ENCODE measurements at places on chromosomes 7 and 10.

- DNase-seq, result peak; percentile 75
Measured at GRCh38 chr7:32892521-32893206, 1.1 kb upstream of the KBTBD2 start.

- peak; percentile 19 for DNase-seq
Measured at GRCh38 chr7:25391295-25391861, 163.1 kb upstream of the NPVF start.

- no peak for DNase-seq
Measured at GRCh38 chr7:100684534-100685042, 9.5 kb downstream of the GIGYF1 start.

- DNase-seq, result no peak
Measured at GRCh38 chr10:78465431-78465830, 431.8 kb downstream of the RPS24 start.

- DNase-seq, result no peak
Measured at GRCh38 chr7:120927454-120928103, 23.0 kb upstream of the ING3 start.

DNA sequence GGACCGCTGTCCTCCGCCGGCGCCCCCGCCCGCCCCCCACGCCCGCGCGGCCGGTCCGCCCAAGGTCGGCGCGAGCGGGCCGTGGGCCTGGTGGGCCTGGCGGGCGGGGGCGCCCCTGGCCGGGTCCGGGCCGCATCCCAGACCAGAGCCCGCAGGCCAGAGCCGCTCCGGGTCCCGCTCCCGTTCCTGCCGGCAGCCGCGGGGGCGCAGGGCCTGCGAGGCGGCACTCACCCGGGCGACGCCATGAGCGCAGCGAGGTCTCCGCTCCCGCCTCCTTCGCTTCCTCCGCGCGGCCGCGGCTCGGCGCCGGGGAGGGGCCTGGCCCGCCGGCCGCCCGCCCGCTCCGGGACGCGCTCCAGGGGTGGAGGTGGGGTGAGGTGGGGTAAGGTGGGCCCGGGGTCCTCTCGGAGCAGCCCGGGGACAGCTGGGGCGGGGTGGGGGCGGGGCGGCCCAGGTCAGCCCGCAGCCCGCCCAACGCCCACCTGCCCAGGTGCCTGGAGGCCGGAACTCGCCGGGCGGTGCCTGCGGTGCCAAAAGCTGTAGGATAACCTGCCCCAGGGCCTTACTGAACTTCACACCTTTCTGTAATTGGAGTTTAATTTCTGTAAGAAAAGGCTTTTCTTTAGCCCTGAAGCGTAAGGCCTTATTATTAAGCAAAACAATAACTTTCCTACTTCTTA lies at the start of gene URGCP:
TSS of gene URGCP (minus strand) at position 266 of the 680 bp plus-strand sequence. CDS start at position 245, 21 bp downstream.
- peak; percentile 46 for DNase-seq

DNA sequence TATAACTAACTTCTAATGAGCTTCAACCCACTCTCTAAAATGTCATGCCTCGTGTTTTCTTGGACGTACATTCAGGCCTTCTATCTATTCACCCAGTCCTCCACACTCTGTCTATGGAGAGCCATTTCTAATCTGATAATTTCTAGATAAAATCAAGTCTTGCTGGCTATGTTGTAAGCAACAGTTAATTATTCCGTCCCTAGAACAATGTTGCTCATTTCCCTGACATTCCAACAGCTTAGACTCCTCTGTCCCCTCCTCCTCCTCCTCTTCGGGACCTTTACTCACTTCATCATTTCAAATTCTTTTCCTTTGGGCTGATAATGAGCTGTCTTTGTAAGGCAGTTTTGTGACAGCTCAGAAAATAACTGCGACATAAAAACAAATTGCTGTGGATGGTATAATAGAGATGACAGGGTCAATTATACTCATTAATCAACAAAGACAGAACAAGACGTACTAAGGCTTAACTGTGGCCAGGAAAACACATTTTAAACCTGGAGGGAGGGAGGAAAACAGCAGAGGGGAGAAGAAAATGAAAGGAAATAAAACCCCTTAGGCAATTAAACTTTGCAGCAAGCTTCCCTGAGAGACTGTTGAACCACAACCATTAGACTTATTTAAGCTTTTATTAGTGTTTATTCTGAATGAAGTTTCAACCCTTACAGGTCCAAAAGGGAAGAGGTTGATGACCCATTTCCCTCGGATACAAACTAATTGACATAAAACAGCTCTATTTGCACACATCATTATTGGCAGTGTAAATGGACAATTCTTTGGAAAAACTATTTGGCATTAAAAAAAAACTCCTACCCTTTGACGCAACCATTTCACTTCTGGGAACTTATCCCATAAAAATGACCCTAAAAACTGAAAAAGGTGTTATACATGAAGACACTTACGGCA lies 179.1 kb downstream of the SFMBT2 start:
- no peak for DNase-seq

GRCh38 chr10:91762878-91763277 lies 35.3 kb upstream of the TNKS2 start:
- no peak for DNase-seq

- no peak for DNase-seq
Measured at GRCh38 chr10:18500576-18500975, 150.8 kb downstream of the NSUN6 start.

DNA sequence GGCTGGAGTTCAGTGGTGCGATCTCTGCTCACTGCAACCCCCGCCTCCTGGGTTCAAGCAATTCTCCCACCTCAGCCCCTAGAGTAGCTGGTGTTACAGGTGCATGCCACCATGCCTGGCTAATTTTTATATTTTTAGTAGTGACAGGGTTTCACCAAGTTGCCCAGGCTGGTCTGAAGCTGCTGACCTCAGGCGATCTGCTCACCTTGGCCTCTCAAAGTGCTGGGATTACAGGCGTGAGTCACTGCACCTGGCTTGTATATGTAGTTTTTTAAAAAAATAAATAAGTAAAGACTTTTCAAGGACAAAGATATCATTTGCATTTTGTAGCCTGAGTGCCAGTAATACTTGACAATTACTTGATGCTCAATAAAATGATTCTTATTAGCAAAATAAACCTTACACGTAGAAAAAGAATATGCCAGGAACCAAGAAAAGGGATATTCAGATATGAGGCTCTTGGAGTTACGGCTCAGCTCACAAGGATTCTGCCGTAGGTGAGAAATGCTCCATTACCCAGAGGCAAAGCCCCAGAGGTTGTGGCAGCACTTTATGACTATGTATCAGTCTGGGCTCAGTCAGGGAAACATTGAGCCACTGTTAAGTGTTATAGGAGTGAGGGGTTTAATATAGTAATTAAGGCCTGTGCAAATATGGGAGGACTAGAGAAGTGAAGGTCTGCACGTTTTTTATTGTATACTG lies 98.5 kb downstream of the TPST1 start:
- peak; percentile 23 for DNase-seq

GRCh38 chr10:48798481-48799254 lies 114.0 kb downstream of the WDFY4 start:
- peak; percentile 56 for DNase-seq

DNA sequence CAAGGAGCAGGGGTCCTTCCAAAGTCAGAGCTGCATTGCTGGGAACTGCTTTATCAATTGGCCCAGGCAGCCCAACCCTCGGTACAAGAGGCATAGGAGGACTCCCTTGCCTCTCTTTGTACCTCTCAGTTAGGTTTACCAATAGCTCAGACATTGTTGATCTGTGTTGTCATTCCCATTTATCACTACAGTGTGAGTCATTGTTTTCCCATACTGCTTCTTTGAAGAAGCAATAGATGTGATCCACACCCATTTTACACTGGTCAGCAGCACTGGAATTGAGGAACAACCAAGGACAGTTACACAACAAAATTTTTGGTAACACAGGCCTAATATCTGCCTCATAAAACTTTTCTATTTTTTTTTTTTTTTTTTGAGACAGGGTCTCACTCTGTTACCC lies 307.2 kb downstream of the SNX13 start:
- DNase-seq, result peak; percentile 89

DNA sequence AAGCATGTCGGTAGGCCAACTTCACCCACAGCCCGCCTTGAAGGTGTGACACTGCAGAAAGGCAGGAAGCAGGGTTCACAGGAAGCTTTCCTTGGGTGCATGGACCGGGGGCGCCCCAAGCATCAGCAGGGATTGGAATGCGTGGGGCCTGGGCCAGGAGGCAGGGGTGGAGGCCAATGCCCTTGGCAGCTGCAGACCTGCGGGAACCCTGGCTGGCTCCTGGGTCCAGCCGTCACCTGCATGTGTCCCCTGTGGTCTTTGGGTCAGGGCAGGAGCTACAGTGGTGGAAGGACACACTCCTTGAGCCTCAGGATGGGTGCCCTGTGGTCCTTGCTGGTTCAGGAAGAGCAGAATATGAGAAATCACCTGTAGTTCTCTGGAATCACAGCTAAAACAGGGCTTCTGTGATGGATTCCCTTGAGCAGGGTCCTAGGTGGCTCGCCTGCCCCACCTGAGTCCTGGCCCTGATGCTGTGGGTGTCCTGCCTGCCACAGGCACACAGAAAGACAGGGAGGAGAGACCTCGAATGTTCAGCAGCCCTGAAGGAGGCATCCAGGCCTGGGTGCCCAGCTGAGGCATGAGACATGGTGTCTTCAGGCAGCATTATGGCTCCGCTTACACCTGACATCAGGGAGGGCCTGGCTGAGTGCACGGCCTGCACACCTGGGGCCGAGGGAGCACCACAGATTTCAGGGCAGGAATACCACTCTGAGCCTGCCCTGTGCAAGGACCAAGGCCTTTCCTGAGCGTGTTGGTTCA lies 15.1 kb downstream of the ANTXRL start:
- no peak for DNase-seq

GRCh38 chr10:1284076-1284475 lies 227.9 kb downstream of the WDR37 start:
- no peak for DNase-seq

- no peak for DNase-seq
Measured at GRCh38 chr10:20920061-20920460, 22.9 kb upstream of the NEBL start.

DNA sequence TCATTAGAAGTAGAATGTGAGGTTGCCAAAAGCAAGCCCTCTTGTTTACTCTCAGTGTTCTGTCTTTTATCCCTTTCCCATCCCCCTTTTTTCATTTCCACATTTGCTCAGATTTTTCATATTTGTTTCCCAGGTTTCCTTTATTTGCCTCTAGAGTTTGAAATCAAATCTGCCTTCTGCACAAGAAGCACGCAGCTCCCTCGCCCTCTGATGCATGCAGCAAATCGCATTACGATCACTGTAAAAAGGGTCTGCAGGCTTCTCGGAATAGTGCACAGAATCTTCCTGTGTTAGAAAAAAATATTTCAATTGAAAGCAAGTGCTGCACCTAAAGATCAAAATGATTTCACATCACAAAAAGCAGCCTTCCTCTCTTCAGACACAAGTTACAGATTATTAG lies 129.0 kb downstream of the GPAM start:
- no peak for DNase-seq

DNA sequence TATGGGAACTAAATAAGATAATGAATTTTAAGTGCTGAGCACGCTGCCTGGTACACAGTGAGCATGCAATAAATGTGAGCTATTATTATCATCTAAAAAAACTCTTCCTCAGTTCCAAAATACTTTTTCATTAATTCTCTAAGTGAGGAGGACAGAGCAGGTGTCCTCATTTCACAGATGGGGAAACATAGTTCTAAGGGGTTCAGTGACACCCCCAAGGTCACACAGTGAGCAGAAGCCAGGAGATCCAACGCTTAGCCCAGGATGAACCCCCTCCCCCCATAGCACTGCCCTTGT lies 6.8 kb upstream of the RRP12 start:
- DNase-seq, result no peak

DNA sequence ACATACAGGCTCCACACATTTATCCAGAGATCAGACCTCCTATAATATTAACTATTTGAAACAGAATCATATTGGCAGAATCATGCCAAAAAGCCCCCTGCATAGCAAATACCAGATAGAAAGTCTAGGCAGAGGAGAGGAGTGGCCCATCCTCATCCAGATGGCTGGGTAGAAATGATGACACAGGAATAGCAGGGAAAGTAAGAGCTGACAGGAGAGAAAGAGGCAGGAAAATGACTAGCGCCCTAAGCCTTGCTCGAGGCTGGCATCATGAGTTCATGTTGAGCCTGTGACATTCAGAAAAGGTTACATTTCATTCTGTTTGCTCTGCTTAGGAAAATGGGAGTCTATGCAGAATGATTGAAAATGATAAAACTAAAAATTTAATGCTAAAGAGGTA lies 27.6 kb downstream of the WIPF3 start:
- DNase-seq, result no peak

- DNase-seq, result no peak
Measured at GRCh38 chr10:48282829-48283228, 8.3 kb upstream of the FRMPD2 start.

GRCh38 chr7:30183749-30184369 lies 49.1 kb downstream of the MTURN start:
- DNase-seq, result no peak

- DNase-seq, result no peak
Measured at GRCh38 chr10:28343987-28344895, 41.4 kb upstream of the MPP7 start.

GRCh38 chr10:4101918-4102654 lies 317.1 kb upstream of the KLF6 start:
- DNase-seq, result no peak

DNA sequence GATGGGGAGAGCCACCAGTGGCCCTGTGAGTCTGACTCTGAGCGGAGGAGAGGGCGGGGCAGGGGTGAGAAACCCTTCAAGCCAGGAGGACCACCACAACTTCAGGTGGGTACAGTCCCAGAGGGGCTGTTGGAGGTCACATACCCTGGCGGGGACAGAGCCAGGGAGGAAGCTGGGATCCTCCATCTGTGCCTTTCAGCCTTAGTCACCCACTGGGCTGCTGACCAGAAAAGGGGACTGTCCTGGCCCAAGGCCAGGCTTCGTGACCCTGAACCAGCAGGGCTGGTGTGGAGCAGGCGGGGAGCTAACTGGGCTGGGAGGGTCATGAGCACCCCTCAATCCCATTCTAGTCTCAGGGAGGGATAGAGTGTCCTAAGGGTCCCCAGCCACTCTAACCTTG lies 1.5 kb upstream of the CALHM3 start:
- DNase-seq, result no peak

- peak; percentile 46 for DNase-seq
Measured at GRCh38 chr10:4498711-4499251, 327.2 kb upstream of the AKR1E2 start.

DNA sequence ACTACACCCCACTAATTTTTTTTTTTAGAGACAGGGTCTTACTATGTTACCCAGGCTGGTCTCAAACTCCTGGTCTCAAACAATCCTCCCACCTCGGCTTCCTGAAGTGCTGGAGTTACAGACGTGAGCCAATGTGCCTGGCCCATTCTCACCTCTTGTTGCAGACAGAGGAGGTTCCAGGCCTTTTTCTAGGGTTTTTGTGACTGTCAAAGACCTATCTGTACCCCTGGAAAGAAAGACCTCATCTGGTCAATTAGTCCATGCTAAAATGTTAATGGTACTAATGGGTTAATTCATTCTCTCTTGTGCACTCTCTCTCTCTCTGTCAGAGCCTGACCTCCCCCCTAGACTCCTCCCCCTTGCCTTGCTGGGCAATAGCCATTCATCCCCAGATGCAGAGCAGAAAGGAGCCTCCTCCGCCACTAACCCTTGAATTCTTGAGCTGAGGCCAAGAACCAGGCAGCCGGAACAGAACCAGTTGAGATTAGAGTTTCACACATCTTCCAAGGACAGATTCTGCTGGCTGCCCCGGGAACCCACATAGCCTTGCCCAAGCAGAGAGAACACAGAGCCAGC lies 209.7 kb downstream of the SKIDA1 start:
- peak; percentile 36 for DNase-seq
